Vagina (tissue), 2 donors: ENCODE measurements at places on chromosomes 13 and 19.

- no peak for DNase-seq
Observed at GRCh38 chr13:70203661-70204229, 95.5 kb upstream of the KLHL1 start.

DNA sequence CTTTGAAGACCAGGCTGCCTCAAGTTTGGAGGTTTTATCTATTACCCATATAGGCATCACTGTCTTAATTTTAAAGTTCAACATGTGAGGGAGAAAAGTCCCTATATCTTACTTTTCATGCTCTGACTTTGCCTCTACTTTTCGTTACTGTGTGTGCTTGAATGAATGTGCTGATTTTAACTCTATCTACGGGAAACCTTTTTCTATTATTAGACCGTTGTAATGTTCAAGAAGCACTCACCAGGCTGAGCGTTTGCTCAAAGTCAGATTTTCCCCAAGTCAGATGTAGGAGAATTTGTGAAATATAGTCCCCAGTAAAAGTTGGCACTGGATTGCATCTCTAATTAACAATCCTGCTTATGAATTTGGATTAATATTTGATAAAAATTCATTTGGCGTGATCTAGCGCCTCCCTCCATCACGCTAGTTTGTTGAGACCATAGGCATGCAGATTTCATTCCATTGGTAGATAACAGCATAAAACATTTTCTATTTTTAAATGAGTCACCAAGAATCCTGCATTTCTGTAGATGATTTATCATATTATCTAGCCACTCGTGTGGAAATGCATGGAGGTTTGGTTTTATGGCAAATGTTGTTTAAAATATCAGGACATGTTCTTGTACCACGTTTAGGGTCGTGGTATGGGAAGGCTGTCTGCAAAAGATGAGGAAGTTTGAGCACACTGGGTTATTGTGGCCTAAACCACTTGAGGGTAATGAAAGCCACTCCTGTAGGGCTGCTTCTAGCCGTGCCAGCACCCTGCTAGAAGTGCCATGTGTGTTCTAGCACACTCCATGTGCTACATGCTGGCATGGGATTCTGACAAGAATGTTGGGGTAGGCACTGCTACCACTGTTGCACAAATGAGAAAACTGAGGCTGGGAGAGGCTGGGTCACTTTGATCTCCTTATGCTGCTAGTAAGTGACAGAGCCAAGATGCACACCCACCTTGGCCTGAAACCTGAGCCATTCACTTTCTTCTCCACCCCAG lies 179.4 kb downstream of the FGF9 start:
- no peak for DNase-seq

- no peak for DNase-seq
Observed at GRCh38 chr13:93853912-93854311, 625.6 kb downstream of the DCT start.

GRCh38 chr13:46288570-46289259 lies 77.0 kb downstream of the LRRC63 start:
- no peak for DNase-seq

DNA sequence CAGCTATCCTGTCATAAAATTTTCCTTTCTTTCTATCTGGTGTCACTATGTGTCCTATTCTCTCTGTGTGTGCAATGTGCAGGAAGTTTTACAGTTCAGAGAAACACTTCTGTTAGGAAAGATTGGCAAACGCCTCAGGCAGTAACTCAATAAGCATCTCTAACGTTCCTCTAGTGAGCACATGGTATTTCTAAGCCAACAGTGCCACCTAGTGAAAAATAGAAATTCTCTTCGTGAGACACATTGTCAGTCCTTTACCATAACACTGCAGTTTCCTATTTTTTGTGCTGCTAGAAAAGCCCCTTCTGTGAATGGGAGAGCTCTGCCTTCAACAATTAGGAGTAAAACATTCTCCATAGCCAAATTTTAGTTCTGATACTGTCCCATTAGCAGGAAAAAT lies 50.7 kb downstream of the ZNF723 start:
- no peak for DNase-seq

GRCh38 chr13:59408738-59409137 lies 755.0 kb downstream of the DIAPH3 start:
- DNase-seq = no peak

DNA sequence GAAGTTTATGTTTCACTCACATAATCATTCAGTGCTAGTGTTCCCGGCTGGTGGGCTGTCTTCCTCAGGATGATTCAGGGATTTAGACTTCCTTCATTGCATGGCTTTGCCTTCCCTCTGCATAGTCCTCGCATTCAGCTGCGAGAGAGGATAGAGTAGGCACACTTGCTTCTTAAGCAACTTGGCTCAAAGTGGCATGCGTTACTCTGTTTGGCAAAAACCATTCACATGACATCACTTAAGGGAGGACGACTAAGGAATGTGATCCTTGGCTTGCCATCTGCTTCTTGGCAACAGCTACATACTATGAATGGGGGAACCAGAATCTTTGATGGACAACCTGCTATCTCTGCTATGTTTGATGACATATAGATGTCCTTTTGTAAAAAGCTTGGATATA lies 359.3 kb downstream of the TDRD3 start:
- no peak for DNase-seq

DNA sequence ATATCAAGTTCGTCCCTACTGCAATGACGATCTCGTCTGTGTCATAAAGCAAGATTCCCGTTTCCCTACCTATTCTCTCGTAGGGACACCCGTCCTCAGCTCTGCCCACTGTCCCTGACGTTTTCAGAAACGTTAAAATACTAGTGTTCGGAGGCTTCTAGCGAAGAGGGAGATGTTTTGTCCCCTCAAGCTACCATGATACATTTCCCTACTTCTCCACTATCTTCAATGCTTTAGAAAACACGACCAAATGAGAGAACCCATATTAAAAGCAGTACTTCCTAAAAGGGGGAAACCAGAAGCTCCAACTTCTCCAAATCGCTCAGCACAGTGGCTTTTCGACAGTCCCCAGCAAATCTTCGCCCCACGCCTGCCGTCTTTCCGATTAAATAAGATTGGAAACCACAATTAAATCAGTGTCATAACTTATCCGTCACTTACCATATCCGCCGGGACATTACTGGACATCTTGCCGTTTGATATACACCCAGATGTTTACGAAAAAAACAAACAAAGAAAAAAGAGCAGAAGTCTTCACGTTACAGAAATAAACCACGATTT lies 1.3 kb downstream of the UBL3 start:
- no peak for DNase-seq

DNA sequence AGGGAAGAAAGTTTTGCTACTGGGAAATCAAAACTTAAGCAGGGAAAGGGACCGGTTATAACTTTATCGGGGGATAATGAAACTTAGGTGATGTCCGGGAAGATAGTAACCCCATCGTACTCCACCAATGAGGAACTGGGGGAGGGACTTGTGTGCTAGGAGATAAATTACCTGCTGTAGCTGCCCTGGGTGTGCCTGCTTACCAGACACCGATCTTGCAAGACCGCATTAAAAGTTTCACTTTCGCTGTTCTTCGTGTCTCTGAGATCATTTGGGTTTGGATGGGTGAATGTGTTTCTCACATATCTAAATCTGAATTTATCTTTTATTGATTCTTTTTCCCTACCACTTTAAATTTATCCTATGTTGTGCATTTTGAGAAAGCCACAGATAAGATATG lies 381.4 kb downstream of the SLITRK6 start:
- no peak for DNase-seq

- no peak for DNase-seq
Observed at GRCh38 chr19:12974301-12975220, 5.2 kb downstream of the DAND5 start.

GRCh38 chr19:11089254-11090013 lies at the start of gene LDLR:
LDLR (plus strand) TSS chr19:11089463; CDS start chr19:11089549, 86 bp downstream.
- peak; percentile 96 for DNase-seq

- DNase-seq = no peak
Observed at GRCh38 chr13:24693862-24694471, 13.8 kb downstream of the ATP12A start.

DNA sequence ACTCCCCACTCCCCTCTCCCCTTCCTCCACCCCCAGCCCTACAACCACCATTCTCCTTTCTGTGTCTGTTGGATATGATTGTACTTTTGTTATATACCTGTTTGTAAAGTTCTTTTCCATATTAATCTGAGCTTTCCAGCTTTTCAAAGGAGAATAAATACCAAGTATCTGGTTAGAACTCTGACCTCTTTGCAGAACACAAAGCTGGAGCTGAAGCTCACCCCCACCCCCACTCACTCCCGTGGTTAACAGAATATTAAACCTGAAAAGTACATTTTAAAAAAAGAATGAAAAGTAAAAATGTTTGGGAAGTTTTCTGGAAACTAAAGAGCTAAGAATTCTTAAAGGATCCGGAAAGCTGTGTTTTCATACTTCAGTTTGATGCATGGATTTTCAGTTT lies 155.2 kb upstream of the RNF113B start:
- no peak for DNase-seq

DNA sequence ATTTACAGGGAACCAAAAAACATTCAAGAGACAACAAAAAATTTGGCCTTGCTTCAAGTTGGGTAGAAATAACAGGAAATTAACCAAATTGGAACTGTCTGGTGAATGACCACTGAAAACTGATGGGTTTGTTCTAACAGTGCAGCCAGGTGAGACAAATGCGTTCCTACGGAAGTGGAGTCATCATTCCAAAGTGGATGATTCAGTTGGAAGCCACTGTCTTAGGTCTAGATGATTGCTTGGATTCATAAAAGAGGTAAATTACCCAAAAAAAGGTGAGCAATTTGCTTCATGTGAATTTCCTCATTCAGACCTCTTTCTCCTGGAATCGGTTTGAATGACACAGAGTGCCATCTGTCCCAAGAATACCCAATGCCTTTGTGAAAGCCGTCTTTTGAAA lies 87.1 kb upstream of the IPO5 start:
- DNase-seq = no peak

GRCh38 chr19:52231154-52231910 lies 38.1 kb upstream of the ZNF766 start:
- DNase-seq = no peak

DNA sequence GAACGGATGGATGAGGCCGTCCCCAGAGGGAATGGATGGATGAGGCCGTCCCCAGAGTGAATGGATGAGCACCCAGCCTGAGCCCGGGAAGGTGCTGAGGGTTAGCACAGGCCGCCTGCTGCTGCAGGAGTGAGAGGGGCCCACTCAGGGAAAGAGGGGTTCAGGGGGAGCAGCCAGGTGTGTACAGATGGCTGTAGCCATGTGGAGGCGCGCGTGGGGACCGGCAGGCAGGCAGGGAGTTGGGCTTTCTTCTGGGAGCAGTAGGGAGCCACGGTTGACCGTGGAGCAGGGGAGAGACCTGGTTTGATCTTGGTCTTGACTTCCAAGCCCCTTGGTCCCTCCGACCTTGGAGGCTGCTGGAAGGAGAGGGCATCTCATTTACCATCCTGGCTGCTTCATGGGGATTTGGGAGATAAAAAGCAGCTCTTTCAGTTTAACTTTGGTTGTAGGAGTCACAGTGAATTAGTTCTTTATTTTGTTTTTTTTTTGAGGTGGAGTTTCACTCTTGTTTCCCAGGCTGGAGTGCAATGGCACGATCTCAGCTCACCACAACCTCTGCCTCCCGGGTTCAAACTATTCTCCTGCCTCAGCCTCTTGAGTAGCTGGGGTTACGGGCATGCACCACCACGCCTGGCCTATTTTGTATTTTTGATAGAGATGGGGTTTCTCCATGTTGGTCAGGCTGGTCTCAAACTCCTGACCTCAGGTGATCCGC lies 24.7 kb downstream of the ARID3A start:
- no peak for DNase-seq

DNA sequence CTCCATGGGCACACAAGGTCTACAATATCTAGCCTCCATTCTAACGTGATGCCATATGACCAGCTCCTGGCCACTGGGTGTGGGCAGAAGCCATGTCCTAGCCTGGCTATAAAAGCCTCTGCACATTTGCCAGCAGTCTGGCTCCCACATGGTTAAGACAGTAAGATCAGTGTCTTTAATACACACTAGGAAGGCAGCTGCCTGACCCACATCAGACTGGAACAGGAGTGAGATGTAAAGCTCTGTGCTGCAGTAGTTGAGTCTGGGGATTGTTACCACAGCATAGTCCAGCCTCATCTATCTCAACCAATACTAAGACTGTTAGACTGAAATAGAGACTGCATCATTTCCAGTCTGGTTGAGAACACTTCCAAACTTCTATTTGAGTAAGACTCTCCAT lies 533.1 kb downstream of the IRS2 start:
- DNase-seq = no peak

- DNase-seq = peak; percentile 99
Observed at GRCh38 chr19:53867225-53868090, at the start of gene MYADM. MYADM (plus strand) TSS chr19:53867883; CDS start chr19:53873530, 5,647 bp downstream.

GRCh38 chr13:113997845-113998751 lies 24.2 kb upstream of the C13orf46 start:
- no peak for DNase-seq

DNA sequence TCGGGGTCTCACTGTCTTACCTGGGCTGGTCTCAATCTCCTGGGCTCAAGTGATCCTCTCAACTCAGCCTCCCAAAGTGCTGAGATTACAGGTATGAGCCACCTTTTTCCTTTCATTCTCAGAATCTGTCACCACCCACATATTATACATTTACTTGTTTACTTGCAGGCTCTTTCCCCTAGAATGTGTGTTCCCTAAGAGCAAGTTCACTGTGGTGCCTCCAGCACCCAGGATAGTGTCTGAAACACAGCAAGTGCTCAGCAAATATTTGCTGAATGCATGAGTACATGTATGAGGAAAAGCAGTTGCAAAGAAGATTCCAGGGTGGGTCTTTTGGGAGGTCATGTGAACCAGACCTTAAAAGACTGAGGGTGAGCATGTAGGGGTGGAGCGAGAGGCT lies 96.8 kb downstream of the RGCC start:
- no peak for DNase-seq

GRCh38 chr13:36674337-36675212 lies 755 bp downstream of the SERTM1 start:
- DNase-seq = no peak

DNA sequence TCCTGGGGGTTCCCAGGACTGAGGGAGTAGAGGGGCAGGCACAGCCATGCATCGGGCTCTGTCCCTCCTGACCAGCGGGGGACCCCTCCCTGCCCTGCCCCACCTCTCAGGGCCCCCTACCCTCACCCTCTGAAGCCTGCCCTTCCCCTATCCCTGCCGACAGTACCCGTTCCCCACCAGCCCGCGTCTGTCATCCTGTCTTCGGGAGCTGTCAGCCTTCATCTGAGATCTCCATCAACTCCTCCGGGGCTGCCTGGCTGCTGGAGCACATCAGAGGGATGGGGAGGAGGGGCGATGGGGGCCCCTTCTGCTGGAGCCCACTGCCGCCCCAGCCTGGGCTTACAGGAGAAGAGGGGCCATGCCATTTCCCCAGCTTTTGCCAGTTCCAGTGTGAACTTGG lies 6.2 kb upstream of the SHD start:
- no peak for DNase-seq

DNA sequence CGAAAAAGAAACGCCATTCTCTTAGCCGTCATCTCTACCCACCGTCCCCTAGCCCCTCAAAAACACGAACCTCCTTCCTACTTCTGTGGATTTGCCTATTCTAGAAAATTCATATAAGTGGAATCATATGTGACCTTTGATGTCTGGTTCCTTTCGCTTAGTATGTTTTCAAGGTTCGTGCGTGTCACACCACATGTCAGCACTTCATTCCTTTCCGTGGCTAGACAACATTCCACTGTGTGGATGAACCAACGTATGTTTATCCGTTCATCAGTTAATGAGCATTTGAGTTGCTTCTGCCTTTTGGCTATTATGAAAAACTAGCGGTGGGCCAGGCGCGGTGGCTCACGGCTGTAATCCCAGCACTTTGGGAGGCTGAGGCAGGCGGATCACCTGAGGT lies 14.0 kb upstream of the PPP1R12C start:
- no peak for DNase-seq
